Chondrocyte (in vitro differentiated cells): ENCODE measurements at places on chromosomes 5 and 9. TPM values are rescaled to one million over a fixed set of nuclear protein-coding genes. Genes with fewer than 3 reads are reported as not detected.
A peak's percentile ranks its signal among the peaks of the same experiment; 100 is the strongest.

GRCh38 chr5:127433526-127433925, 83.9 kb upstream of the PRRC1 start:
- H3K27ac ChIP-seq: no peak overlapping the region
- H3K36me3 ChIP-seq: no peaks in the 10 kb centered on the region
- H3K4me3 ChIP-seq: no peak overlapping the region
- DNase-seq: no peak
- H3K27me3 ChIP-seq: no peaks in the 10 kb centered on the region

DNA sequence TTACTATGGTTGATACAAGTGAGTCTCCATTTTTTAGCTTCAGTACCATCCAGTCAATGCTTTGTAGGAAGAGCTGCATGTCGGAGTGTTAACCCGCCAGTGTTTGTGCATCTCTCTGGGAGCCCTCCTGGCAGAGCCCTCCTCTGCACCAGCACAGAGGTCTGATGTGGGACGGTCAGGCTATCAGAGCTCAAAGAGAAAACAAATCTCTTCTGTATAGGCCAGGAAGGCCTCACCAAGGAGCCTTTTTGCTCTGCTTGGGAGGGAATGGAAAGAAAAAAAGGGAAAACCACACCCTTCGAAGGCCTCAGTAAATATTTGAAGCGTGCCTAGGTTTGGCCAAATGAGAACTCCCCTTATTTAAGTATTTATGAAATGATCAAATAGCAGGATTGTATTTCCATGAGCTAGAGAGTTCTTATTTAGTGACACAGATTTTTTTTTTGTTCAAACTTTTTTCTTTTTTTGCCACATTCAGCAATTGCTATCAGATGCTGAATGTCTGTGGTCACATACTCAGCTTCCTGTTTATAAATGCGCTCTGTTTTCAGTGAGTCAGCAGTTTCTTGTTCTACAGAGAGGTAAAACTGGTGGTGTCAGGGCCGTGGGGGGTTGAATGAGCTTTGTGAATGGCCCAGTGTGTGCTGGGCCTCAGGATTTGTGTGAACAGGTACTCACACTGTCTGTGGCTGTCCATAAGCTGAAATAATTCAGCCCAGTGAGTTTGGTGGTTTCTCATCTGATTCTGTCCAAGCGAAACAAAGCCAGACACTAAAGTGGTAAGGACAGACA, 226.6 kb downstream of the SNX18 start:
- no peak for DNase-seq
- H3K36me3 ChIP-seq: no peaks in the 10 kb centered on the region
- H3K4me3 ChIP-seq: no peak overlapping the region
- H3K27me3 ChIP-seq: no peaks in the 10 kb centered on the region

DNA sequence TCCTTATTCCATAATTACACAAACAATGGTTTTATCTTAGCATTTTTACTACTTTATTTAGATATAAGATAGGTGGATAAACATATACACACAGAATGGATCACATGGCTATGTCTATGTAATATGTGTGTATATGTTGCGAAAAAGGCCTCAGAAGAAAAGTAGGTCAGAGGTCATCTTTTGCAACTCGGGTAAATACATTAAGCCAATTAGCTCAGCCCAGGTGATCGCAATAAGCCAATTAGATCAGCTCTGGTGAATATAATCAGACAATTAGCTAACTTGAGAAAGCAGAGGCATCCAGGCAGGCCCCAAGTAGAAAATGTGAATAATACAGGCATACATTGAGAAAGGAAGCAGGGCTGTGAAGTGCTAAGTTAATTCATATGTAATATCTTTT, 24.3 kb downstream of the SLCO4C1 start:
- H3K27ac ChIP-seq: no peak overlapping the region
- no peaks in the 10 kb centered on the region for H3K36me3 ChIP-seq
- no peaks in the 10 kb centered on the region for H3K27me3 ChIP-seq

GRCh38 chr9:7507566-7508270, 291.9 kb downstream of the DMAC1 start:
- H3K27ac ChIP-seq: no peak overlapping the region
- no peaks in the 10 kb centered on the region for H3K36me3 ChIP-seq

GRCh38 chr5:1930501-1930879, 47.8 kb upstream of the IRX4 start:
- no peak for DNase-seq
- H3K27ac ChIP-seq: no peak overlapping the region
- H3K36me3 ChIP-seq: no peaks in the 10 kb centered on the region
- no peaks in the 10 kb centered on the region for H3K4me1 ChIP-seq

DNA sequence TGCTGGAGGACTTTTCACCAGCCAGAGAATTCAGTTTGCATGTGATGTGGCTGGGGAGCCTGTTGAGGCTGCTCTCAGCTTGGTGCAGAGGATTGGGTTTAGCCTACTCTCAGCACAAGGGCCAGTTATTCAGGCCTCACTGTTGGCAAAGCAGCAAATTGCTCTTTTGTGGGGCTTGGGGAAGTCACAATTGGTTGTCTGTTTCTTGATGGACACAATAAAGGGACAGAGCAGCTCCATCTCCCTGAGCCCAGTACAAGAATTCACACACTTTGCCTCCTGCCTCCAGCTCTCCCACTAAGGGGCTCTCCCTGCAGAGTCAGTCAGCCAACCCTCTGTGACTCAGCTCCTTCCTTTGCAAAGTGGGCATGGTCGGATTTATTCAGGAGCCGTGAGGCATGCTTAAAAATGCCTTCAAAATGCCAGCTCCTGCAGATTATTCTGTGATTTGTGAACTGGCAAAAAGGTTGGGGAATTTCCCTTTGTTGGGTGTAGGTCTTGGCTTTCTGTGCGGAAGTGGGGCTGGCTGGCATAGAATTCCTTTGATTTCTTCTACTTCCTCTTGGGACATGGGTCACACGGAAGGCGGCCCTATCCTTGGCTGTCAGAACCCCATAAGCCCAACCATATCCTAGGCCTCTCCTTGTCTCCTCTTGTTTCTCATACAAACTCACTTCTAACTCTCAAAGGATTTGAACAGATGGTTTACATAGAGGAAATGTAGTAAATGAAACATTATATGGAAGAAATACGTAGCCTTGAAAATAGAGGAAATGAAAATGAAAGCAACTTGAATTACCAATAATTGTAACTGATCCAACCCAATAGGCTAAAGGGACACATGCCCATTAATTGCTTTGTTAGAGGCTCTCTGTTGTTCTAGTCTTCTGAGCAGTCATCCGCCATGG, 118.7 kb upstream of the CD180 start:
- no peaks in the 10 kb centered on the region for H3K27me3 ChIP-seq
- peaks cover 2% of the 10 kb centered on the region for H3K36me3 ChIP-seq
- peak overlapping the region; percentile 90 for H3K27ac ChIP-seq
- peaks cover 18% of the 10 kb centered on the region for H3K4me1 ChIP-seq
- peak overlapping the region; percentile 36 for H3K4me3 ChIP-seq

GRCh38 chr5:72203251-72203845, 96.1 kb downstream of the MAP1B start:
- no peak overlapping the region for H3K4me3 ChIP-seq
- H3K4me1 ChIP-seq: peaks cover 67% of the 10 kb centered on the region
- no peaks in the 10 kb centered on the region for H3K27me3 ChIP-seq
- peaks cover 78% of the 10 kb centered on the region for H3K36me3 ChIP-seq

GRCh38 chr9:127876026-127876763, 1.3 kb downstream of the AK1 start:
- no peaks in the 10 kb centered on the region for H3K27me3 ChIP-seq
- peaks cover 38% of the 10 kb centered on the region for H3K4me1 ChIP-seq
- H3K36me3 ChIP-seq: peaks cover 11% of the 10 kb centered on the region
- peak overlapping the region; percentile 17 for H3K27ac ChIP-seq
- DNase-seq: no peak

GRCh38 chr5:36596756-36597155, 9.7 kb upstream of the SLC1A3 start:
- H3K36me3 ChIP-seq: no peaks in the 10 kb centered on the region
- no peak for DNase-seq
- no peaks in the 10 kb centered on the region for H3K4me1 ChIP-seq

DNA sequence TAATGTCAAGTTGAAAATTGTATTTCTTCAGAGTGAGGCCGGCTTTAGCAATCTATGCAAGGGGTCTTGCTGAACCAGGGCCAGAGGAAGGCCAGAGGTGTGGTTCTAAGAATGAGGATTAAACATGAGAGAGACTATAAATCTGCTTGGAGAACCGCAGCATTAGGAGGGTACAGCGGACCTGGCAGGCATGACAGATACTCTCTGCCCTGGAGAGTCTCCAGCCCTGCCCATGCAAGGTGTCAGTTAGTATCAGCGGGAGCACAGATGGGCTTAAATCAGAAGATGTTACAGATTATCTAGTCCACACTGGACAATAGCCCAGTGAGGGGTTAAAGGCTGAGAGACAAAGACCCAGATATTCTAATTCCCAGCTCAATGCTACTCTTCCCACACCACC, 11.5 kb upstream of the GPX3 start:
- no peak overlapping the region for H3K27ac ChIP-seq
- H3K36me3 ChIP-seq: no peaks in the 10 kb centered on the region
- peaks cover 3% of the 10 kb centered on the region for H3K4me1 ChIP-seq
- DNase-seq: no peak

DNA sequence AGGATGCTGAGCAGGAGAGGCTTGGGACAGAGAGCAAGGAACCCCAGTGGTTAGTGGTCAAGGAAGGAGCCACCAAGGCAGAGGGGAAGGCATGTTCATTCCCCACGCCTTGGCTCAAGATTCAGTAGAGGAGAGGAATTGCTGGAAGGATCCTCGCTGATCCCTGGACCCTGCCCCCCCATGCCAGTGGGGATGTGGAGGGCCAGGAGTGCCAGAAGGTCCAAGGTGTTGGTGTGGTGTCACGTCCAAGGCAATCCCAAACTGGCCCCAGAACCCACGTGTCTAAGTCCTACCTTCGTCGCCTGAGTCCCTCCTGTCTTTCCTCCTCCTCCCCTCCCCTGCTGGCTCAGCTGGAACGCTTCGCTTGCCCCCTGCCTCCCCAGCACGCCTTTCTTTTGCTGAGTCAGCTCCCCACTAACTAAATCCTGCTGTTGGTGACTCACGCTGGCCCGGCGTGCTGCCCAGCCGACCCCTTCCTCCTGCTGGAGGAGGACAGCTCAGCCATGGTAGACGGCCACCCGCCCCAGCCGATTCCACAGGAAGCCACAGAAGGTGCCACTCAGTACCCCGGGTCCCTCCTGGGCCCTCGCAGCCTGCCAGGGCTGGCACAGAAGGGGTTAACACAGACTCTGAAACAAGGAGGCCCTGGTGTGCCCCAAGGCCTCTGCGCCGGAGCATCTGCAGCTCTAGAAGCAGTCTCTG, 37.6 kb upstream of the ORM1 start:
- peak; percentile 94 for DNase-seq
- no peaks in the 10 kb centered on the region for H3K27me3 ChIP-seq
- H3K36me3 ChIP-seq: peaks cover 15% of the 10 kb centered on the region
- peaks cover 54% of the 10 kb centered on the region for H3K4me1 ChIP-seq
- H3K4me3 ChIP-seq: no peak overlapping the region

Gene SLC6A18
- total RNA-seq: not detected in 3 replicates

Gene ADAMTS13
- 5.5 to 9.5 TPM (median 5.7 TPM) in 3 replicates for total RNA-seq

Gene GFI1B
- total RNA-seq: not detected in 3 replicates

Gene PPP2R2B
- 0.35 to 0.74 TPM in 2 of 3 replicates, not detected in the other for total RNA-seq

Gene FANCG
- 14.9 to 35.2 TPM (median 16.0 TPM) in 3 replicates for total RNA-seq
